ENCODE measurements at places on chromosomes 5 and 9.

DNA sequence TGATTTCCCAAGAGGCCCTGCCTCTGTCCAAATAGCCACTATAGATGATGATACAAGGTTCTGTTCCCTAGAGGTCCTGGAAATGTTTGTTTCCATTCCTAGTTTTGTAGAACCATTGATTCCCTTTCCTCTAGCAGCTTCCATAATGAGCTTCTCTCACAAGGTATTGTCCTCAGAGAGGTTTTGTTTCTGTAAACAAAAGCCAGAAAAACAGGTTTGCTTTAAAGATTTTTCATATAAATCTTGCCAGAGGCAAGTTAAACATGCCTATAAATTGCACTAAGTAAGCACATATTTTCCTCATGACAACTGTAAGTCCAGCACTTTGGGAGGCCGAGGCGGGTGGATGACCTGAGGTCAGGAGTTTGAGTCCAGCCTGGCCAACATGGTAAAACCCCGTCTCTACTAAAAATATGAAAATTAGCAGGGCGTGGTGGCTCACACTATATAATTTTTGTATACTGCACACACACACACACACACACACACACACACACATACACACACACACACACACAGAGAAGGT, 1787.7 kb downstream of the EFNA5 start:
- no peak for DNase-seq

- no peak for DNase-seq
These were observed 38.7 kb downstream of the JAKMIP2 start for GRCh38 chr5:147743678-147744374.

DNA sequence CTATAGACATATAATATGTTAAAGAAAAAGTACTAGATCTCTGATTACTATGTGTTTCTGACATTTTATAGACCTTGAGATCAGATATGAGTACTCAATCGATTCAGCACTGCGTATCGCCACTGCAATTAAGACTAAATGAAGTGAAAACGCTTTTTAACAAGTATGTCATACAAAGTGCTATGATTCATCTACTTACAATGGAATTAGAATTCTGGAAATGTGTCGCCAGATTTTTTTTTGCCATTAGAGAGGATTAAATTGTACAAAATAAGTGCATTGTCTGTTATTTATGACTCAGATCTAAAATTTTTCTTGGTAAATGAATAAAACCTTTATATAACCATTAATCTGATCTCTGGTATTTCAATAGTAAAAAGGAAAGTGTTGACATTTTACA, 20.0 kb upstream of the AGGF1 start:
- DNase-seq, result no peak

GRCh38 chr9:71814815-71815214, 46.5 kb upstream of the CEMIP2 start:
- no peak for DNase-seq

DNA sequence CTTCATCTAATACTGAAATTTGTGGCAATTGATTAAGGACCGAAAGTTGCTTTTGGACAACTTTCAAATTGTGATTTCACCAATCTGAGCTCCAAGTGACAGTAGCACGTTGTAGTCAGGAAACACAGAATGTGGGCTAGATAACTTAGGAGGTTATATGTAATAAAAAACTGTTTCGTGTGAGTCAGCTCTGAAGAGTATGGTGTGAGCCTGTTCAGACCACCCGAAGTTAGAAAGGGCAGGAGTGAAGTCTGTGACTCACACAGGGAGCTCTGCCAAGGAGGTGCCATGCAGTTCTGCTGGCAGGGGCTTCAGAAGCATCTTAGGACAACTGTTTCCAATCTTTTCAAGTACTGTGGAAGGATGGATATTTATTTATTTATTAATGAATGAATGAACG, 16.4 kb upstream of the ZBTB34 start:
- no peak for DNase-seq

DNA sequence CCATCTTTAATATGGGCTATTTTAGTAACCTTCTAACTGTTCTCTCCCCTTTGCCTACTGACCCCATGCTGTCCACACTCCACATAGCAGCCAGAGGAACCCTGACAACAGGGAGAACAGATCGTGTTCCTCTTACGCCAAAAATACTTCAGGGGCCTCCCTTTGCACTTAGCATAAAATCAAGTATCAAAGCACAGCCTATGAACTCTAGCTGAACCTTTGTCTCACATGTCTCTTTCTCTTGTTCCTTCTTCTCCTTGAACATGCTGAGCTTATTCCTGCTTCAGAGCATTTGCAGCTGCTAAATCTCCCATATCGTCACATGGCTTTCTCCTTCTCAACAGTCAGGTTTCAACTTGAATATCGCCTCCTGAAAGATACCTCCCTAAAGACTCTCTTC, 698.8 kb upstream of the C9orf72 start:
- DNase-seq, result no peak

- DNase-seq, result no peak
These were observed 37.9 kb upstream of the RASA1 start for GRCh38 chr5:87229780-87230179.

DNA sequence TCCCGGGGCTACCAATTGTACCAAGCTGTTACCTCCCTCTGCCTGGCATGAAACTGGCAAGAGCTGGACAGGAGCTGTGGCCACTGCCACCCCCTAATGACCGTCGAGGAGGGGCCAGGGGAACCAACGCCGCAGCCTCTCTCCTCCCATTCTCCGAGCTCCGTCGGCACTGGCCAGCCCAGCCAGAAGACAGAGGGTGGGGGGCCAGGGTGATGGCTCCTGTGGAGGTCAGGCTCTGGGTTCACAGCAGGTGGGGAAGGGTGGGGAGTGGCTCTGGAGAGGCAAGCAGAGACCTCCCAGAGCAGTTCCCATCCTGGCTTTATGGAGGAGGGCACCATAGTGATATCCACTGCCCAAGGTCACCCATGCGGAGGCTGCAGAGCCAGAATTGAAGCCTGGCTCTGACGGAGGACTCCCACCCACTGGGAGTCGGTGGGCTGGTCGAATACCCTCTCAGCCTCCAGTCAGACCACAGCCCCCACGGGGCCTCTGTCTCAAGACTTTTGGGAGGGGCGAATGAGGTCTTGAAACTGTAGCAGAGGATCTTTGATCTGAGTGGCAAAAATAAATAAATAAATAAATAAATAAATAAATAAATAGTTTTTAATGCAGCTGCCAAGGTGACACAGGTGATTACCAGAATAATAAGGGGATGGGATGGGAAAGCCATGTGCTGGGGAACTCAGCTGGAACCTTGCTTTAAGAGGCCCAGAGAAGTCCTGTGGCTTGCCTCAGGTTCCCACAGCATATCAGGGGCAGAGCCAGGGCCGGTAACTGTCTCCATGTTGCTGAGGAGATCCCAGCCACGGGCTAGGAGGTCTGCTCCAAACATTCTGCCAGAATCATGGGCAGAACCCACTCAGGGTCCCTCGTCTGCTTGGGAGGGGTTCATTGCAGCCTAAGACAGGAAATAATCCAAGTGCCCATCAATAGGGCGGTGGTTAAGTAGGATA, 42.5 kb upstream of the NEURL1B start:
- DNase-seq, result no peak

DNA sequence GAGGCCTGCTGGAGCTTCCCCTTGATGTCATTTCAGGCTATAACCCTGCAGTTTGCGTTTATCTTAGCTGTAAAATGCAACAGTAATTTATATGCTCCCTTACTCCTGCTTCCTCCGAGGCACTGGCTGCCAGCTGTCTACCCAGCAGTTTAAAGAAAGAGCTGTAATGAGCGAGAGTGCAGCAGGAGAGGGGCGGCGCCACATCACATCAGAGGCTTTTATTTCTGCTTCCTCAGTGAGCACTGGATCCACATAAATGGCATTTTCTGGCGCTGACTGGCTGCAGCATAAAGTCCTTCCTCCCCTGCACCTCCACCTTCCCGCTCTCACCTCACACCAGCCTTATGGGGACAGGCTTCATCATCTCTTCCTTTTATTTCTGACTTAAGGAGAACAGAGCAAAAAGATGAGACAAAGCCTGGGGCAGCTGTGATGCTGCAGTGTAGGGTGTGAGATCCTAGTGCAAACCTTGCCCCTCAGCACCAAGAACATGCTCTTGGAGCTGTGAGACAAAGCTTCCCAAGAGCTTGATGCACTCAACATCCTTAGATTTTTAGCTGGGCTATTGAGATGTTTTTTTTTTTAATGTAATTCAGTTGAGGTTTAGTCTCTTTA, 829.6 kb upstream of the ZNF608 start:
- DNase-seq, result no peak

DNA sequence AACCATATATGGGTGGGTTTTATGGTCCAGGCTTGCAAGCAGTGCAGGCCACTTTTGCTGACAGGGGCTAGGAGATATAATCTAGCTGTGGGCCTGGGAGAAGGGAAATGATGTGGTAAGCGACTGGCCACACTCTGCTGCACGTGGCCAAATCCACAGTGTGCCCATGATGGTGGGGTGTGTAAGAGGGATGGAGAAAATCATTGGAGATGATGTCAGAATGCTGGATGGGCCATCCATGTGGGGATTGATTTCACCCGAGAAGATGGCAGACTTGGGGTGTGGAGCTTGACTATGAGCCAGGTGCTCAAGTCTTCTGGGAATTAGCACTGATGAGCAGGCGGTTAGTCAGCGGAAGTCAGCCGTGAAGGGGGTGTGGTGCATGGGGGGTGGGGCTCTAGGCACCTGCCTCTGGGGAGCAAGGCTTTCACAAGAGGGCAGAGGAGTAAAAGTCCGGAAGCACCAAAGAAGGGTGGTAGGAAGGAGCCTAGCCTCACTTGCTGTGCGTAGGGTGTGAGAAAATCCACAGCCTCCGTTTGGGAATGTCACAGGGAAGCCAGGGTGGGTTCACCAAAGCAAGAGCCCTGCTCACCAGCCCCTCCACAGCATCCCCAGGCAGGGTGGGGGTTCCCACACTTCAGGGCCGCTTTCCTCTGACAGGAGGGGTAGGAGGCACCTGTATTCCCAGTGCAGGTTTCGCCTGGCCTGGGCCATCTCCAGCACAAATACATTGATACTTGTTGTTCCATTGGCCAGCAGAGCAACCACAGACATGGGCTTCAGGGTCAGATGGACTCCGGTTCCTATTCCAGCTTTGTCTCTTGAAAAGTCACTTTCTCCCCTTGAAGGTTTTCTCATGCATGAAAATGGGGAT, 44.5 kb upstream of the ANGPTL2 start:
- no peak for DNase-seq

- DNase-seq, result no peak
These were observed 14.7 kb downstream of the BICD2 start for GRCh38 chr9:92749934-92750315.

DNA sequence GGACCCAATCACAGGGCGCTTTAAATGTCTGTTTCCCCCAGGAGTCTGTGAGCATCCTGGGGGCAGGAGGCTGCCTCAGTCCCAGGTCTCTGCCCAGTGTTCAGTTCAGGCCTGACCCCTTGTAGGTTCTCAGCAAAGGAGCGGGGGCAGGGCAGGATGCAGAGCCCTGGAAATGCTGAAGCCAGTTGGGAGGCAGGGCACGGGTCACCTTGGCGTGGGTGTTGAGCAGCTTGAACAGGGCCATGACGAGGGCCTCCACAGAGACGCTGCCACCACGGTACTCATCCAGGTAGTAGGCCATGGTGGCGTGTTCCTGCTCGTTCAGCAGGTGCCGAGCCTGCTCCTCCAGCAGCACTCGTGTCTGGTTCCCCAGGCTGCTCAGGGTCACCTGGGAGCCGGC, 36.3 kb upstream of the AKNA start:
- no peak for DNase-seq

DNA sequence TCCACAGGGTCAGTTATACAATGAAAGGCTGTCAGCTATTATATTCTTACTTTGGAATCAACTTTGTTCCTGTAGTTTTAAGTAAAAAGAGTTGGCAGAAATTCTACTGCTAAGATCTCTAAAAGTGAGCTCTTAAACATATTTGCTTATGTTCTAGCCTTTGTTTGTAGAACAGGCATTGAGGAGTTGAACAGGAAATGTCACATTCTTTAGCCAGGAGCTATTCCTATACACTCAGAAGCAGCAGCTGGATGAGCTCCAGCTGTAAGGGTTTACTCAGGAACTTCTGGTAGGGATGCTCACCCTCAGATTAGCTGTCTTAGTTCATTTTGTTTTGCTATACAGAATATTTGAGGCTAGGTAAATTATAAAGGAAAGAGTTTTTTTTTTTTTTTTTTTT, 22.4 kb upstream of the SPINK14 start:
- no peak for DNase-seq

- DNase-seq, result no peak
These were observed 7.9 kb downstream of the TJP2 start for GRCh38 chr9:69181908-69182353.

DNA sequence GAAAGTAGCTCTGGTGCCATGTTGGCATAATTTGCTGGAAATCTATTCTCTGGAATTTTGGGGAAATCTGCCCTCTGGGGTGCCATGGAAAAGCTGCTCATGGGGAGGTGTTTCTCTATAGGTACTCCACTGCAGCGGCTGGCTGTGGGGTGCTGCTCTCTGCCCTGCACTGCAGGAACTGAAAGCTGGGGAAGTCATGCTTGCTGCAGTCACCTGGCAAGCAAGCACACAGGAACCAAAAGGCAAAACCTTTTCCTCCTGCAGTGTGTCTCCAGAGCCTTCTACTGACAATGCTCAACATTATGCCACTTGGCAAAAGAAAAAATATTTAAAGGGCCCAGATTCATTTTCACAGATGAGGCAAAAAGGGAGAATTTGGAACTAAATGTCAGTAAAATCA, 25.8 kb upstream of the CARNMT1 start:
- DNase-seq, result no peak

DNA sequence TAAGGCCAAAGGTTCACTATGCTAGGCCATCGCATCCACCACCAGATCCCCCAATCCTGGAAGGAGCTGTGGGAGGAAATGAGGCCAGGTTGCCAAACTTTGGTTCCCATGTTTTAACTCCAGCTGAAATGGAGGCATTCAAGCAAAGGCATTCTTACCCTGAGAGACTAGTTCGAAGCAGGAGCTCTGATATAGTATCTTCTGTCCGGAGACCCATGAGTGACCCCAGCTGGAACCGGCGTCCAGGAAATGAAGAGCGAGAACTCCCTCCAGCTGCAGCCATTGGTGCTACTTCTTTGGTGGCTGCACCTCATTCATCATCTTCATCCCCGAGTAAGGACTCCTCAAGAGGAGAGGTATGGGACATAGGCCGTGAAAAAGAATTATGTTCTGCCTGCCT, 75.6 kb downstream of the GAPVD1 start:
- no peak for DNase-seq

- no peak for DNase-seq
These were observed 28.2 kb downstream of the EXOC3 start for GRCh38 chr5:470961-471749.

GRCh38 chr9:112605518-112605917, 112.4 kb downstream of the INIP start:
- no peak for DNase-seq

GRCh38 chr5:130605234-130605633, 559.8 kb downstream of the HINT1 start:
- DNase-seq, result no peak

All from stimulated activated CD4-positive, alpha-beta T cell treated with anti-CD3 and anti-CD28 coated beads, Interleukin-2, amount 100 ng/mL, for 4 hours (primary cell).